ENCODE measurements at places on chromosomes 16 and 17.

- DNase-seq: peak; percentile 86
Measured at GRCh38 chr16:29995324-29995910, at the start of gene HIRIP3. Gene HIRIP3, minus strand, starts transcription at chr16:29995617. Its CDS starts 12 bp downstream, at chr16:29995605.

DNA sequence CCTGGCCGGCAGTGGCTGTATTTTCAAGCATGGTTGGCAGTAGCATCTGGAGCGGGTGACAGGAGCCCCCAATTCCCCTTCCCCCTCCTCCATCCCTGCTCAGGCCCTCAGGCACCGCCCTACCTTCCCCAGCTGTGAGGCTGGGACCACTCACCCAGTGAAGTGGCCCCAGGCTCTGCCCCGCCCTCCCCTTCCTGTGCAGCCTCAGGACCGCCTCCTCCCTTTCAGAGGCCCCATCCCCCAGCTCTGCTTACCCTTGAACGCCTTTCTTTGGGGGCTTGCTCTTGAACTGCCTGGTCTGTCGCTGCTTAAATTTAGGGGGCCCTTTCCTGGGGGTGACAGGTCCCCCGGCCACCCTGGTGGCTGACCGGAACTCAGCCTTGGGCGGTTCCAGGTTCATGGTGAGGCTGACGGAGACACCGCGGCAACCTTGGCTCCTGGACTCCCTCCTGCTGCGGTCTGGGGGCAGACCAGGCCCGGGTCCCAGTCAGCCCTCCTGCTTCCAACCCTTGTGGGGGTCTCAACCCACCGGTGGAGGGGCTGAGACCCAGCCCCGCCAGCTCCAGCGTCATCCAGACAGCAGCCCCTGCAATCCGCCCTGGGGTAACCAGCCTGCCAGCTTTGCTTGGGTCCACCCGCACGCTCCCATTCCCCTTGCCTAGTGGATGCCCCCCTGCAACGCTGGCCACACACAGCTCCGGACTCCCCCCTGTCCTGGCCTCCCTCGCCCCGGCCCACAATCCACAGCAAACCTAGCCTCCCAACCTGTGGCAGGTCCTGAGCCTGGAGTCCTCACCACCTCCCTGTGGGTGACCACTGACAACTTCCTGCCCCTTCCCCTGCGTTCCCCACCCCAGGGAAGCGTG is 3.2 kb downstream of the PDE6G start:
- DNase-seq: no peak

DNA sequence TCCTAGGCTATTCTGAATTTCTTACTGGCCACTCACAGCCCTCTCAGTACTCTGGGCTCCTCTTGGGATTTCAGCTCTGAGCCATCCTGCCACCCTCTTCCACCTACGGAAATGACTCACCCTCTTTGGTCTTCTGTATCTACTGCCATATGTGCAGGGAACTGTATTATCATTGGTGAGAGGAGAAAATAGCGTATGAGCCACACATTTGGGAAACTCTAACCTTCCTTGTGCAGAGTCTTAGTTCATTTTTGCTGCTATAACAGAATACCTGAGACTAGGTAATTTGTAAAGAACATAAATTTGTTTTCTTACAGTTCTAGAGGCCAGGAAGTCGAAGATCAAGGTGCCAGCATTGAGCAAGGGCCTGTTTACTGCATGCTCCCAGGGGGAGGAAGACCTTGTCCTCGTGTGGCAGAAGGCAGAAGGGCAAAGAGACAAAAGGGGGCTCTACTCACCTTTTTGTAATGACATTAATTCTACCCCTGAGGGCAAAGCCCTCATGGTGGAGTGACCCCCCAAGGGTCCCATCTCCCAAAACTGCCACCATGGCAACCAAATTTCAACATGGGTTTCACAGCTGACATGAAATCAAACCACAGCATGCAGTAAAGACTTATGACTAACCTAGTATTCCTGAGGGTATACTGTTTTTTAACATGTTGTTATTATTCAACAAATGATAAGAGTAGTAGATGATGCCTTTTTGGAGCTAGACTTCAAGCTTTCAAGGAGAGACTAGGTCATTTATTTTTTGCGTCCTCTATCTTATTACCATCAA is 191.8 kb downstream of the PRKCA start:
- DNase-seq: no peak

- no peak for DNase-seq
Measured at GRCh38 chr16:28193530-28194423, 18.0 kb downstream of the XPO6 start.

- no peak for DNase-seq
Measured at GRCh38 chr17:73566905-73567782, 77.1 kb downstream of the SDK2 start.

Measured in hypothalamus (tissue), 51 donors.